Camera-type eye (tissue), 1 donor: ENCODE measurements at places on chromosomes 3 and 15. TPM values are rescaled to one million over a fixed set of nuclear protein-coding genes. Genes with fewer than 3 reads are reported as not detected.

Gene PCLAF
- total RNA-seq, result 13.6 TPM

Gene PRSS50
- 1.2 TPM for total RNA-seq

Gene PLA1A
- total RNA-seq, result 1.3 TPM

Gene CPNE9
- total RNA-seq, result 3.8 TPM

Gene ITGA11
- total RNA-seq, result 13.7 TPM
